ENCODE measurements at places on chromosomes 1 and 21.

GRCh38 chr1:59939393-59939792 lies 12.8 kb upstream of the CYP2J2 start:
- DNase-seq: no peak

DNA sequence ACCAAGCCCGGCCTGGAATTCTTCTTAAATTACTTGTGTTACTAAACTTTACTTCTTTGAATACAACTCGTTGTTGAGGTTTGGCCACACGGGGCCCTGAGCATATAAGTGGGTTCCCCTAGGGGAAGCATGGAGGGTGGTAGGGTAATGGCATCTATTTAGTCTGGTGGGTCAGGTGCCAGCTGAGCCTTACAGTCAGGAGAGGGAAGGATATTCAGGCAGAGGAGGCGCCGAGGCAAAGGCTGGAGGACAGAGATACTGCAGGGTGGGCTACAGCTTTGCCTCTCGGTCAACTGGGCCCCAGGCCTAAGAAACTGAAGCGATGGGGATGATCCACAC lies 424 bp upstream of the NECAP2 start:
- no peak for DNase-seq

DNA sequence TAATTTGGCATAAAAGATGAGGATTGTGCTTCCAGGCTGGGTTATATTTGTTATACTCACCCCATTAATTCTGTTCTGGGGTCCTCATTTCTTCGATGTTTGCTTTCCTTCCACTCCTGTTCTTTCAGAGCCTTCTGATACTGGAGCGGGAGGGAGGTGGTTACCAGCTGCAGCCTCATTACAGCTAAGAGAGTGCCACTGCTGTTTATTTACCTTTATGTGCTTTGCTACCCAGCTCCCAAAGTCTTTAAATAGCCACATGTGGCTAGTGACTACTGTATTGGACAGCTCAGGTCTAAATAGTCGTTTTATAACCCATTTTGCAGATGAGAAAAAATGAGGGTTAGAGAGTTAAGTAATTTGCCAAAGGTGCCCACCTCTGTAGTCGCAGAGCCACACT lies 25.1 kb downstream of the PLEKHM2 start:
- no peak for DNase-seq

GRCh38 chr1:27350663-27351540 lies 9.1 kb downstream of the SYTL1 start:
- no peak for DNase-seq

GRCh38 chr1:182781841-182782586 lies 7.6 kb upstream of the NPL start:
- peak; percentile 64 for DNase-seq

DNA sequence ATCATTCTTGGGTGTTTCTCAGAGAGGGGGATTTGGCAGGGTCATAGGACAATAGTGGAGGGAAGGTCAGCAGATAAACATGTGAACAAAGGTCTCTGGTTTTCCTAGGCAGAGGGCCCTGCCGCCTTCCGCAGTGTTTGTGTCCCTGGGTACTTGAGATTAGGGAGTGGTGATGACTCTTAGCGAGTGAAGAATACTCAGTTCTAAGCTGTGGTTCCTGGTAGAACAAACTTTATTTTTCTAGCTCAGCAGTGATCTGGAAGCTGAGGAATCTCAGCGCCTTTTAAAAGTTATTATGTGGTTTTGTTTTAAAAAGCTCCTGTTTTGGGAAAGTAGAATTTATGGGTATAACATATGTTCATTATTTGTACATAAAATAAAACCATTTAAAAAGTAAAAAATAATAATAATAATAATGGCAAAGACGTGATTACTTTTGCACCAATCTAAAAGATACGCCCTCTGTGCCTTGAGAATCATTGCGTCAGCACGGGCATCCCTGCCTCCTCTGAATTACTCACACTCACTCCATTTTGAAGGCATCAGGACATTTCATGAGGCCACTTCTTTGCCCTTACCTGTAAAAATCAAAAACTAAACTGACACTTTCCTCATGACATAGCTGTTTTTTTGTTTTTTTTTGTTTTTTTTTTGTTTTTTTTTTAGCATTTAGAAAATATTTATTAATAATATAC lies 29.7 kb upstream of the TNFRSF1B start:
- no peak for DNase-seq

- no peak for DNase-seq
Observed at GRCh38 chr21:44681861-44682579, at the start of gene KRTAP12-1. TSS of gene KRTAP12-1 (minus strand) at chr21:44682163. CDS start at chr21:44682123, 40 bp downstream.

- DNase-seq: no peak
Observed at GRCh38 chr1:6093071-6093470, 47.4 kb downstream of the KCNAB2 start.

GRCh38 chr21:45056917-45057560 lies 17.3 kb upstream of the ADARB1 start:
- no peak for DNase-seq

DNA sequence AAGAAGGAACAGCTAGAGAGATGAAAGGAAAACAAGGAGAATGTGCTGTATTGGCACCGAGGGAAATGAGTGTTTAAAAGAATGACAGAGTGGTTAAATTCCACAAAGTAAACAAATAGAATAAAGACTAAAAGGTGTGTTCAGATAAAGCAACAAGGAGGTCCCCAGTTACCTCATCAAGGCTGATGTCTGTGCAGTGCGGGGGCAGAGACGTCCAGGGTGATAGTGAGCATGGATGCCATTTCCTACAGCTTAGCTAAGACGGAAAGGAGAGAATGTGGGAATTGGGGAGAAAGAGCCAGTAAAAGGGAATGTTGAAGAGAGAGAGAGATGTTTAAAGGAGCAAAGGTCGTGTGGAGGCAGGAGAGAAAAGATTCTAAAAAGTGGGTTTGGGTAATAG lies 15.5 kb downstream of the LMOD1 start:
- DNase-seq: no peak

- DNase-seq: no peak
Observed at GRCh38 chr1:111082421-111083203, 57.3 kb downstream of the DRAM2 start.

DNA sequence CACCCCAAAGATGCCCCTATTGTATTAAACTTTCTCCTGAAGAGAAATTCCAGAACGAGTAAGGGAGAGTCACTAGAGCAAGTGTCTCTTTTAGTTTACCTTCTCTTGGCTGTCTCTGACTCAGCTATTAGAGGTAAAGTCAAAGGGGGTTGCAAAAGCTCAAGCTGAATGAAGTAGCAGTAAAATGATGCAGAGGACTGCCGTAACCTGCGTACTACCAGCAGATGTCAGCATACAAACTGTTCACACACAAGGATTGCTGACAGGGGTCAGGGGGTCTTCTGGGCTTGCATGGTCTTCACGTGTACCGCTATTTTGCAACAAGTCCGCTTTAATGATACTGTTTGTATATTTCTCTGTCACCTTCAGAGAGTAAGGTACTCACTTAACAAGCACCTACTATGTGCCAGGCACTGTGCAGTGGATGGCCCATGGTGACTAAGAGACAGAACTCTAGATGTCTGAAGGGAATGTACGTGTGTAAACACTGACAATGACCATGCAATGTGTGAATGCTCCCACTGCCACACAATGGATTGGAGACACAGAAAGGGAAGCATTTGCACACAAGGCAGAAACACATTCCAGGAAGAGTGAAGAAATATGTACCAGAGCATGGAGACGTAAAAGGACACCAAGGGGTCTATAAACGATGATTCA lies 34.9 kb downstream of the CHML start:
- DNase-seq: no peak

GRCh38 chr1:201890223-201890622 lies 1.5 kb downstream of the SHISA4 start:
- no peak for DNase-seq

GRCh38 chr1:46160212-46160611 lies 14.7 kb upstream of the TSPAN1 start:
- no peak for DNase-seq

DNA sequence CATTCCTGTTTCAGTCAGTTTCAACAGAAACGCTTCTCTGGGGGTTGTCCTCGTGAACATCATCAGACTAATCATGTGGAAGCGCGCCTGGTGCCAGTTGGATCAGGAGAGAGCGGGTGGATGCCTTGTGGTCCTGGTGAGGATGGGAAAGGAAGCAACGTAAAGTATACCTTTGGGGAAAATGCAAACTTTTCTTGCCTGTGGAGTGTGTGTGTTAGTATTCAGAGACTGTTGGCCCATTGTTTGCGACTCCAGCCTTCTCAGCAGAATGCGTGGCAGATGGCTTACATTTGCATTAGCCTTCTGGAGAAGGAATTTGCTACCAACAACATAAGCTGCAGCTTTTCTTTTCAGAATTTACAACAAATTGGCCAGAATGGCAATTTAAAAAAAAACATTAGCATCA lies 173.9 kb downstream of the RWDD3 start:
- DNase-seq: no peak

DNA sequence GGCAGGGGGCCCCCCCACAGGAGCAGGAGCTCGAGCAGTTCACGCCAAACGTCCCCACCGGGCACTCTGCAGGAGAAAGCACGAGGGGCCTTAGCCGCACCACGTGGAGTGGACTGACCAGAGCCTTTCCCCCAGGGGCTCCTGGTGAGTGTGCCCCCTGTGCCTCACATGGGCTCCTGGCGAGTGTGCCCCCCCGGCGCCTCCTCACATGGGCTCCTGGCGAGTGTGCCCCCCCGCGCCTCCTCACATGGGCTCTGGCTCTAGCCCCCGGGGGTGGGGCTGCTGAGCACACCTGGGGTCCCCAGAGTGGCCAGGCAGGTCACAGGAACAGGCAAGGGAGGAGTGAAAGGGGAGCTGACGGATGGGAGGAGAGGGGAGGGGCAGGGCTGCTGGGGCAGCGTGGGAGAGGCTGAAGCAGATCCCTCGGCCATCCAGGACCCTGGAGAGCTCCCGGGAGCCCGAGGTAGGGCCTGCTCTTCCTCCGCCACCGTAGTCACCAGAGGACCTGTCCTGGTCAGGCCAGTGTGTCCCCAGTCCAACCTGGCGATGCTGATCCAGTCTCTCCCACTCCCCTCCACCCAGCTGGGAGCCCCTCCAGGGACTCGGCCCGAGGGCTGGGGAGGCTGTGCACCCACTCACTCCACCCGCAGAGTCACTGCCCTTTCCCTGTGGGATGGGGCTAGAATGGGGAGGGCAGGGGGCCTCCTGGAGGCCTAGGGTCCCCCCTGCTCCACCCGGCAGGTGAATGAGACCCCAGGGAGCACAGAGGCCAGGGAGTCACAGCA lies 47.6 kb downstream of the ARHGEF16 start:
- DNase-seq: peak; percentile 12

DNA sequence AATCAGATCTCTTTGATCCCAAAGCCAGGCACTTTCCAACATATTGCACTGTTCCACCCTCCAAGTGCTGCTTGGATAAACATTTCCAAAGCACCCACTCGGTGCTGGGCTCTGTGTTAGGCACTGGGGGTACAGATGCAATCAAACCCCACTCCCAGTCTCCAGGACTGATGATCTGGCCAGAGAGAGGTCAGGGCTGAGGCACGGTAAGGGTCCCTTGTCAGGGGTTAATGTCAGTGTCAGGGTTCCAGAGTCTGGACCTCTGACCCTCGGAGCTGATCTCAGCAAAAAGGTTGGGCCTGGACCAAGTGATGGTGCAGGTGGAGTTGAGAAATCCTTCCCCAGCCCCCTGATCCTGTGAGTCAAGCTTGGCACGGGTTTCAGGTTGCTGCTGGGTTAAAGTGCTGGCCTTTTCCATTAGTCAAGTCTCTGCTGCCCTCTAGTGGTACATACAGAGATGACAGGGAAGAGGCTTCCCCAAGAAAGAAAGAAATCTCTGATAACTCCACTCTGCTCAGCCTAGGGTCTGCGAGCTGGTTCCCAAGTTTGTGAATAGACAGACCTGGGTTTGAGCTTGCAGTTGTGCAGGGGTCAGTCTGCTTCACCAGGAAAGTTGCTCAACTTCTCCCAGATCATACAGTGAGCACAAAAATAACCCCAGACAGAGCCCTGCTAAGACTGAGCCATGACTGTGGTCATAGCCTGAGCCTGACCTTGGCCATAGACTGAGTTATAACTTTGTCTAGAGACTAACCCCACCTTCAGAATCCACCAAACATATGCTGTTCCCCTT lies 74.6 kb downstream of the DMRTA2 start:
- no peak for DNase-seq

DNA sequence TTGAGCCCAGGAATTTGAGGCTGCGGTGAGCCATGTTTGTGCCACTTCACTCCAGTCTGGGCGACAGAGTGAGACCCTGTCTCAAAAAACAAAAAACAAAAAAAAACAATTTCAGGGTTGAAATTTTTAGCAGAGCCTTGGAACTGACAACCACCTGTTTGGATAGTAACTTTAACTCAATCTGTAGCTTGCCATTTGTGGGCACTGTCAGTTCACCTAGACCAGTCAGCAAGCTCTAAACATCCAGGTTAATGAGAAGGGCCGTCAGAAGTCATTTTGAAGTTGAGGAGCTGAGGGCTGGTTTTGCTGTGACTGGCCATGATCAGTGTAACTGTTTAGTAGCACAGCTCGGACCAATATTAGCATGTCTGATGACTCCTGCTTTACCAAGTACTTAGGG lies 8.4 kb downstream of the TRAPPC10 start:
- no peak for DNase-seq

DNA sequence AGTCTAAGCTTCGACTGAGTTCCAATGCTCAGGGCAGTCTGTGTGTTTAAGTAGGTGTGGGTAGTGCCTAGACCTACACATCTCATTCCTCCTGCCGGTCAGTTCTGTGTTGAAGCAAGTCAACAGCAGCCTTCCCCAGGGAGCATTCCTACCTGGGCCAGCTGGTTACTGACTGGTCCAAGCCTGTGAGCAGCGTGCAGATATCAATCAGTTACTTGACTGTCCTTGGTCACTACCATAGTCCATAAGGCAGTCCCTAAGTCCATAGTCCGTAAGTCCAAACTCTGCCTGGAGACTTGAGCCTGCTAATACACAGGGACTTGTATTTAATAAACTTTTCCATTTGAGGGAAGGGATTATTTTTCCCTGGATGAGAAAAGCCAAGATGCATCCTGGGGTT lies 171.9 kb downstream of the PGBD5 start:
- DNase-seq: no peak

- DNase-seq: no peak
Observed at GRCh38 chr1:6623269-6623965, 1.3 kb upstream of the THAP3 start.

DNA sequence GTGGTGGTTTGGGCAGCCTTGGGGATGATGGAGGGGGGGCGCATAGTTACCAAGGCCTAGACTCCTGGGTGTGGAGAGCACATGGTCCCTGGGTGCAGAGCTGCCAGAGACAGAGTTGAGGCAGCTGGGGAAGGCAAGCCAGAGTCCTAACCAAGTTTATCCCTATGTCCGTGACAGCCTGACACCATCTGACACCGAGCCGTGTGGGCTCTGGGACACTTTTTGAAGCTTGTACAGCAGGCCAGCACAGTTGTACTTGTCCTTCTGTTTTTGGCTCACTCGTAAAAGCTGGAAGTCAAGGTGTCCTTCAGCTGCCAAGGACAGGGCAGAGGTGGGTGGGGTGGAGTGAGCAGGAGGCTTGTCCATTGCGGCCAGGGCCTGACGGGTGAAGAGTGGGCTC lies 28.5 kb downstream of the SLC26A9 start:
- no peak for DNase-seq

- peak; percentile 17 for DNase-seq
Observed at GRCh38 chr1:179953974-179954492, 577 bp upstream of the CEP350 start.

GRCh38 chr1:234617986-234618736 lies 8.2 kb upstream of the IRF2BP2 start:
- no peak for DNase-seq
